DND-41 (cell line): ENCODE measurements at places on chromosomes 7 and 10.

DNA sequence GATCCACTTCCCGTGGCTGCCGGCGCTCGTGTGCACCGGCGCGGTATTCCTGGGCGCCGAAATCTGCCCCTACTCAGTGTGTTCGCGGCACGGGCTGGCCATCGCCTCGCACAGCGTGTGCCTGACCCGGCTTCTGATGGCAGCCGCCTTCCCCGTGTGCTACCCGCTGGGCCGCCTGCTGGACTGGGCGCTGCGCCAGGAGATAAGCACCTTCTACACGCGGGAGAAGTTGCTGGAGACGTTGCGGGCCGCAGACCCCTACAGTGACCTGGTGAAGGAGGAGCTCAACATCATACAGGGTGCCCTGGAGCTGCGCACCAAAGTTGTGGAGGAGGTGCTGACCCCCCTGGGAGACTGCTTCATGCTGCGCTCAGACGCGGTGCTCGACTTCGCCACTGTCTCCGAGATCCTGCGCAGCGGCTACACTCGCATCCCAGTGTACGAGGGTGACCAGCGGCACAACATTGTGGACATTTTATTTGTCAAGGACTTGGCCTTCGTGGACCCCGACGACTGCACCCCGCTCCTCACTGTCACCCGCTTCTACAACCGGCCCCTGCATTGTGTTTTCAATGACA lies 1.3 kb downstream of the CNNM1 start:
- no peak for DNase-seq

GRCh38 chr10:125502276-125502675 lies 180.7 kb downstream of the TEX36 start:
- no peak for DNase-seq

- DNase-seq = no peak
Observed at GRCh38 chr10:77881222-77881621, 45.3 kb downstream of the DLG5 start.

- no peak for DNase-seq
Observed at GRCh38 chr7:77197141-77197540, 2.5 kb downstream of the FGL2 start.

- DNase-seq = no peak
Observed at GRCh38 chr7:132065193-132065988, 509.0 kb upstream of the PODXL start.

- DNase-seq = no peak
Observed at GRCh38 chr7:11170175-11170574, 196.5 kb downstream of the PHF14 start.

GRCh38 chr10:103711351-103711994 lies 143.9 kb downstream of the SH3PXD2A start:
- no peak for DNase-seq

- DNase-seq = no peak
Observed at GRCh38 chr10:97689559-97690020, 2.5 kb upstream of the AVPI1 start.

GRCh38 chr10:33524041-33524440 lies 189.6 kb upstream of the NRP1 start:
- DNase-seq = no peak

GRCh38 chr10:116815641-116816415 lies 33.5 kb upstream of the ENO4 start:
- DNase-seq = no peak

DNA sequence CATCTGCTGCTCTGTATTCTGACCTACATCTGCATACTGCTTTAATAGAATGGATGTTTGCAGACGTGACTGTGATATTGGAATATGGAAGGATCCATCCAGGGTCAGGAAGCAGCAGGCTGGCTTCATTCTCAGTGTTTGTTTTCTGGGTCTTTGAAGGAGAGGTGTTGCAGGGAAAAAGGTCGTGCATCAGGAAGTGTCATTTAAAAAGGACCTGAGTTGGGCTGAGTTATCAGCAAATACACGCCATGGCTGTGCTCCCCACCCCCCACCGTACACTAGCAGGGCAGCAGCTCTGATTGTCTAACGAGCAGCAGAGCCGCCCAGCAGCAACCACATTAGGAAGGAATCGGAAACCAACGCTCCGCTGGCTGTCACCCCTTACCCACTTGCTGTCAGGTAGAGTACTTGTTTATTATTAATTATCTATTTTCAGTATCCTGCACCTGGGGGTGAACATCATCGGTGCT lies 63.1 kb upstream of the STEAP1B start:
- no peak for DNase-seq
